ENCODE measurements at places on chromosomes 6 and 20. TPM values are rescaled to one million over a fixed set of nuclear protein-coding genes. Genes with fewer than 3 reads are reported as not detected.

Gene TRERF1
- total RNA-seq = 5.2 TPM

Gene OR2B2
- not detected for total RNA-seq

Gene ZNF335
- 24.5 TPM for total RNA-seq

Gene HMGCLL1
- total RNA-seq = 2.1 TPM

Gene GSTA1
- not detected for total RNA-seq

Gene PAX1
- not detected for total RNA-seq

Gene HM13
- total RNA-seq = 54.8 TPM

Gene PDE7B
- total RNA-seq = 12.9 TPM

Gene PROKR2
- not detected for total RNA-seq

Gene GGTLC1
- not detected for total RNA-seq

Gene SLC4A11
- total RNA-seq = not detected

Measured in tibial nerve (tissue), 4 donors.